ENCODE measurements at places on chromosomes 12 and 14. TPM values are rescaled to one million over a fixed set of nuclear protein-coding genes. Genes with fewer than 3 reads are reported as not detected.

The AKAP6 gene
- 117 TPM for total RNA-seq

The CCDC177 gene
- total RNA-seq, result not detected

The TPPP2 gene
- not detected for total RNA-seq

The P3H3 gene
- 11.0 TPM for total RNA-seq

The PPP1R13B gene
- total RNA-seq, result 47.8 TPM

GRCh38 chr12:5633106-5633505 lies 201.2 kb downstream of the NTF3 start:
- no peak overlapping the region for H3K4me3 ChIP-seq
- DNase-seq, result no peak
- H3K27me3 ChIP-seq, result no peaks in the 10 kb centered on the region
- H3K36me3 ChIP-seq, result no peaks in the 10 kb centered on the region
- no peak overlapping the region for H3K27ac ChIP-seq
